ENCODE measurements at places on chromosomes 3 and 15.

GRCh38 chr3:71478568-71478967 lies 105.0 kb downstream of the FOXP1 start:
- DNase-seq, result peak; percentile 73

DNA sequence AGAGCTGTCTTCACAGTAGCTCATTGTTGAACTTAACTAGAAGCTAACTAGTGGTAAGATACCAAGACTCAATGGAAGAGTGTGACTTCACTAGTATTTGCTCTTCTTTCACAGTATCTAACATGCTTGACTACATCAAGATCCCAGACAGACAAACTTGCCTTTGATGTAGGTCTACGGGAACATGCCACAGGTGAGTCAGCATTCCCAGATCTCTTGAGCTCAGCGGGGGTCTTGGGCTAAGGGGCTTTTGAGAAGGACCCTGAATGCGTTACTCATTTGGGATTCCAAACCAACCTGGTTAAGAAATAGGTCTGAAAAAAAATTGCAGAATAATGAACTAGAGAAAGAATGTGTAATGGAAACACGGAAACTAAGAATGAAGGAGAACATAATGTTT lies 222.4 kb downstream of the RYR3 start:
- DNase-seq, result no peak

DNA sequence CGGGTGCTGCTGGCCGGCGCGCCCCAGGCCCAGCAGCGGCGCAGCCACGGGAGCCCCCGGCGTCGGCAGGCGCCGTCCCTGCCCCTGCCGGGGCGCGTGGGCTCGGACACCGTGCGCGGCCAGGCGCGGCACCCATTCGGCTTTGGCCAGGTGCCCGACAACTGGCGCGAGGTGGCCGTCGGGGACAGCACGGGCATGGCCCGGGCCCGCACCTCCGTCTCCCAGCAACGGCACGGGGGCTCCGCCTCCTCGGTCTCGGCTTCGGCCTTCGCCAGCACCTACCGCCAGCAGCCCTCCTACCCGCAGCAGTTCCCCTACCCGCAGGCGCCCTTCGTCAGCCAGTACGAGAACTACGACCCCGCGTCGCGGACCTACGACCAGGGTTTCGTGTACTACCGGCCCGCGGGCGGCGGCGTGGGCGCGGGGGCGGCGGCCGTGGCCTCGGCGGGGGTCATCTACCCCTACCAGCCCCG lies 777 bp downstream of the LOXL1 start:
- peak; percentile 47 for DNase-seq

DNA sequence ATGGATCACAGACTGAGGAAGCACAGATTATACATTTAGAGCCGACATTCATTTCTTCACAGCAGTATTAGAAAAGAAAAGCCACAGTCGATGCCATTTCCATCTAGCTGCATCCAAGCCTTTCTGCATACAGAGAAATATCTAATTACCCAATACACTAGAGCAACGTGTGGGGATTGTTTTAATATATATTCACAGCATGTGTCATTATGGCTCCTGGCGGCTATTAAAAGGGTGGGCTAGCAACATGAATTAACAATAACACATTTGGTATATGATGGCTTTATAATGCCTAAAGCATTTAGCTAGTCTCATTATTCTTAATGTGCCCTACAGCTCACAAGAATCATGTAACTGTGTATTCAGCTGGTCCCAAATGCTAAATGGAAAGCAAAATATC lies 1030.5 kb downstream of the FHIT start:
- no peak for DNase-seq
